ENCODE measurements at places on chromosomes 12 and 14.

GRCh38 chr14:85471156-85471555 lies 58.8 kb upstream of the FLRT2 start:
- DNase-seq, result no peak

- DNase-seq, result no peak
Observed at GRCh38 chr12:27337376-27337775, 4.7 kb downstream of the BMAL2 start.

DNA sequence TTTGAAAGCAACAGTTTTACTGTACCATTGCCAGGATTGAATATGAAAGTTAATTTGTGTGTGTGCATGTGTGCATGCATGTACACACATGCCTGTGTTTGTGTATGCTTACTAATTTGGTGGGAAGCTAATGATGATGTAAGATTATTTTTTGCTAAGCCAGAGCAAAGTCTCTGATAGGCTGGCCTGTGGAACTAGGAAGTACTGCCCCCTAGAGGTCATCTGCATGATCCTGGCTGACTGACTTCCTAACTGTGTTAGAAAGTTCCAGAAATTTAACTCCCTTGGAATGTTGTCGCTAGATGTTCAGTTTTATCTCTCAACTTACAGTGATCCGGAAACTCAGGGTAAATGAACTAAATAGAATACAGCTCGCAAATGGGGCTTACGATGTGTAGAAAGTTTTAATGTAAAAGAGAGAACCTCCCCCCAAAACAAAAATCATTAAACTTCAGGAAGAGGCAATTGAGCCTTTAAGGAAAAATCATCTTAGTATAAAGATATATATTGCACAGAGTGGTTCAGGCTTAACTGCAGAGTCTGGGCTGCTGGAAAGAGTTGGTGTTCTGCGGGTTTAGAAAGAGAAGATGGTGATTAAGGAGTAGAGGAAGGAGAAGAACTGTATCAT lies 34.3 kb upstream of the SLC38A1 start:
- no peak for DNase-seq

GRCh38 chr14:59583755-59584154 lies 7.1 kb upstream of the CCDC175 start:
- DNase-seq, result no peak

DNA sequence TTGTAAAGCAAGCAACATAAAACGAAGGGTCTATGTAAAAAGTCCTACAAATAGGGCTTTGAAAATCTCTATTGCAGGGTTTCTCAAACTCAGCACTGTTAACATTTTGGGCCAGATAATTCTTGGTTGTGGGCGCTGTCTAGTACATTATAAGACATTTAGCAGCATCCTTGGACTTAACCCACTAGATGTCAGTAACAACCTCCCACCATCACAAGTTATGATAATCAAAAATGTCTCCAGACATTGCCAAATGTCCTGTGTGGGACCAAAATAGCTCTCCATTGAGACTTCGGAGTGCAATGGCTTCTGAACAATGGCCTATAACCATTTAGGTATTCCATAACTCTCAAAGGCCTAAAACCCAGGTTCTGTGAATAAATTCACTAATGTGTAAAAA lies 22.9 kb upstream of the DHRS7 start:
- DNase-seq, result no peak

DNA sequence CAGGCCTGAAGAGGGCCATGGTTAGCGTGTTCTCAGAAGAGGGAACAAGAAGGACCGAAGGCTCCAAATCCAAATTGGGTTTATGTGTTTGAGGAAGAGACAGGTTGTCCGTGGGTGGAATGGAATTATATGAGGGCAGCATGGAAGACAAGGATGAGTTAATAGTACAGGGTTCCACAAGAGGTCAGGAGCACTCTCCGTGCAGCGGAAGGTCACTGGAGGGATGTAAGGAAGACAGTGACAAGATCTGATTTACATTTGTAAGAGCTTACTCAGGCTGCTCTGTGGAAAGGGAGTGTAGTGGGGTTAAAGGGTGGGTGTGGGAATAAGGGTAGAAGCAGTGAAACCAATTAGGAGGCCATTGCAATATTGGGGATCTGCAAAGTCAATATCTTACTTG lies 97.0 kb downstream of the TPH2 start:
- no peak for DNase-seq

GRCh38 chr12:50425589-50426258 lies 25.0 kb downstream of the LARP4 start:
- no peak for DNase-seq

GRCh38 chr12:13187399-13187798 lies 9.1 kb upstream of the EMP1 start:
- no peak for DNase-seq

DNA sequence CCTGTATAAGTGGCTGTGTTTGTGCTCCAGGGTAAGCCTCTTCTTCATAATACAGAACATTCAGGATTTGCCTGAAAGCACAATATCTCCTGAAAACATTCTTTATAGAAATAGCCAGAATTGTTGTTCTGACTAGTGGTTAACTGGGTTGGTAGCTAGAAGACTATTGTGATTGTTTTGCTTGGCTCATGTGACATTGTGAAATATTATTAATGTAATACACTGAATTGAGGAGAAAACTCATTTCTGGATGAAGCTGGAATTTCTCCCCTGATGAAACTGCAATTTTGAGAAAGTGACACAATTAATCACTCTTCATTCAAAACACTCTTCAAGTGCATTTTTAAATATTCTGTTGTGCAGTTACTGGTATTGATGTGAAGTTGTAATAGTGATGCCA lies 172.3 kb upstream of the PTPRQ start:
- DNase-seq, result no peak

- DNase-seq, result no peak
Observed at GRCh38 chr12:62166525-62166924, 93.7 kb upstream of the USP15 start.

GRCh38 chr12:103503546-103504480 lies 8.0 kb upstream of the C12orf42 start:
- DNase-seq, result peak; percentile 20

DNA sequence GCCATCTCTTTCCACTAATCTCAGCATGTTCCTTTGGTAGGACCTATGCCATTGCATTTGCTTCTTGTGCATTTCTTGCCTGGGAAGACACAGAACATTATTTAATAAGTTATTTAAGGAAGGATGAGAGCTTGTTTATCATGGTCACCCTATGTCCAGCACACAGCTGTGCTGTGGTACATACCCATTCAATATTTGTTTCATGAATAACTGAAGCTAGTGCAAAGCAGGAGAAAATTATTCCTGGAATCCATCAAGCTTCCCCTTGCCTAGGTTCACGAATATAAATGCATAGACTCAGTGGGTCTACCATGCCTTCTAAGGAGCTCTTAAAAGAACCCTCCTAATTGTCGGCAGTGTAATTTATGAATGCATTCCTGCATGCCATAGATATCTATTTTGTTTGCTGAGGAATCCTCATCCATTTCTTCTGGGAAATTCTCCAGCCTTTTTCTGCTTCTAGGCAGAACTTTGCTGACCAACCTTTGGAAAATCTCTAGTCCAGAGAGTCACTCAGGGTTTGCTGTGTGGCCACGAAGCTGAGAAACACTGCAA lies 599.8 kb upstream of the TMEM132C start:
- DNase-seq, result no peak

- no peak for DNase-seq
Observed at GRCh38 chr12:5171701-5172100, 128.0 kb downstream of the KCNA5 start.

- no peak for DNase-seq
Observed at GRCh38 chr12:10220398-10221077, 7.9 kb downstream of the GABARAPL1 start.

GRCh38 chr12:1319212-1319611 lies 275.2 kb downstream of the FBXL14 start:
- no peak for DNase-seq

DNA sequence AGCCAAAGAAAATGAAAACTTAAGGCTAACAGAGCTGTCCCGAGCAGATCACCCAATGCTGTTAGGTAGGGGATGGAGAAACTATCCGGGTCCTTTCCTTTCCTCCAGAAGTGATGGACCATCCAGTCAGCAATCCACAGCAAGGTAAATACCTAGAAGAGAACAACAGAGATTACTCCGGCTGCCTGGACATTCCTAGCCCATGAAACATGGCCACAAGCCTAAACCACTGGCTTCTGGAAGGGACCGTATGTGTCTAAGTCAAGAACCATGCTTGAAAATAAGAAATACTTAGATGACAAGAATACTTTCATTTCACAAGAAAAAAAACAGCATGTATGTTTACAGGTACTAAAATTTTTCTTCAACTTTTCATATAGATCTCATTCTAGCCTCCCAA lies 152.9 kb downstream of the SLC41A2 start:
- DNase-seq, result no peak

DNA sequence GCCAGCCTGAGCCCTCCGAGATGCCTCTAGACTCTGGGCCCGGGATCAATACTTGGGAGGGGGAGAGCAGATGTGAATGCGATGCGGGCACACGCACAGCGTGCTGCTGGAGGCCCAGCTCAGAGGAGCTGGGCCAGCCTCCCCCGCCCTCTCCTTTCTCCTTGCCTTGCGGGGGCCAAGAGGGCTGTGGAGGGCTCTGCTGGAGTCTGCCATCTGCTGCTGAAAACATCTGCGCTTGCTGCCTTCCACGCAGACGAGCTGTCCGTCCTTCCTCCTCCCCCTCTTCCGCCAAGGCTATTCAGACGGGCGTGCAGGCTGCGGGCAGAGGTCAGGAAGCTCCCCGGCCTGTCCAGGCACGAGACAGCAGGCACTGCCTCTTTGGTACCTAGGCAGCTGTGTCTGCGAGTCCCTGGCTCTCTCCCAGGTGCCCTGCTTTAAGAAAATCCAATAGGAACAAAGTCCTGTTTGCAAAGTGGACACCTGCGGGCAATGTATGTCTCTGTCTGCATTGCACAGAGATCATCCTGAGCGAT lies 75.2 kb downstream of the SPRING1 start:
- no peak for DNase-seq
